Fibroblast of skin of scalp (primary cell): ENCODE measurements at places on chromosomes 3 and 15.

DNA sequence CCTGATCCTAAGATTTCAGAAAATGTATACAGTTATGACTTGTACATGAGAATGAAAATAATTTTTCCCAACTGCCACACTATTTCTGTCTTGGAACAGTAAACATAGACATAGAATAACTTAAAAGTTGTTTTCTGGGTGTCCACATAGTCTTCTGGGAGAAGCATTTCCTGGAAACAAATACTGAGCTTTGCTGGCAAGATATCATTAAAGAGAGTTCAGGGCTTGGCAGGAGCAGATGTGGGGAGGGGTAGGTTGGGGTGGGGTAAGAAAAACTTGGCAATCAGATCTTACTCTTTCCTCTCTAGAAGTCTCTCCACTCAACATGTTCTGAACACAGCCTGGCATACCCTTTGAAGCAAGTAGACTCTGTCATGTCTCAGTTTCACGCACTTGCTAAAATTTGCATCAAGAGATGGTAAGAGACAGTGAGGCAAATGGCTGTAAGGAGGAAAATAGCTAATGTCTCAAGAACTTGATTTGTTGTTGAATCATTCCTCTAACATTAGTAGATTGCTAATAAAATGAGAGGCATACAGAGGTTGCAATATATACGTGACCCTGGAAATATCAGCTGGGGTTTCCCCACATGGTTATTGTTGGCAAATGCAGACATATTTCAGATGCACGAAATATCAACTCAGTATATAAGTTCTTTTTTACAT lies 27.3 kb upstream of the ABI3BP start:
- peak; percentile 87 for DNase-seq

- DNase-seq = peak; percentile 9
Measured at GRCh38 chr15:78129077-78129750, 2.0 kb downstream of the CIB2 start.

GRCh38 chr3:109161487-109162123 lies 25.1 kb downstream of the C3orf85 start:
- no peak for DNase-seq

DNA sequence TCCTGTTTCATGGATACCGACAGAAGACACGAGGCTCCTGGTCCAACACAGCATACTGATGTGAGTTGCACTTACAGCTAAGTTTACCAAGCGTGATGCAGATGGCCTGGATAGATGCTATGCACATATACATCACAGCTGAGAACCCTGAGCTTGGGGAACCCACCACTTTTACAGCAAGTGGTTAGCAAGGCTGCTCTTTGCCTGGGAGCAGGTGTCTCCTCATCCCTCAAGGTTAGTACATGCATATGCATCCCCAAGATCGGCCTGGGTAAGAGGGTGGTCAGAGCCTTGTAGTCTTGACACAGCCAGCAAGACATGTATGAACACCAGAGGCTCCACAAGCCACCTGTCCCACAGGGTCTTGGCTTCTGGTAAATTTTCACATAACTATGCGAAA lies 28.3 kb downstream of the LRRC2 start:
- no peak for DNase-seq

GRCh38 chr15:31178705-31179104 lies 77.2 kb upstream of the TRPM1 start:
- no peak for DNase-seq

- no peak for DNase-seq
Measured at GRCh38 chr3:13420831-13421765, 976 bp upstream of the NUP210 start.

DNA sequence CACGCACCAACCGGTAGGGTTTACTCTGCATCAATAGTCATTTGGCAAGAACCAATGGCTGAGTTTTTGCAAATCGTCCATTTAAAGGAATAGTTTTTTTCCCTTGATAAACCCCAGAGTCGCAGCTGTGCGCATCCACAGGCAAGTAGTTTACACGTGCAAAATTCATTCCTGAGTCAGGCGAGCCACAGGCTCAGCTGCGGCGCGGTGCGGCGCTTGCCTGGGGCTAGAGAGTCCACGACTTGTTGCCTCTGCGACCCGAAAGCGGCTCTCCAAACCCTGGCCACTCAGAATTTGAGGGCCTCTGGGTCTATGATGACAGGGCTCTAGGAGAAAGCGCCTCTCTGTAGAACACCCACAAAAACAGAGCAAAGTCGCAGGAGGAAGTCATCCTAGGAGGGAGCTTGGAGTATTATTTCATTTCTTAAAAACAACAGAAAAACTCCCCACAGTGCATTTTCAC lies 36.7 kb downstream of the ZIC4 start:
- DNase-seq = peak; percentile 55

GRCh38 chr3:72102112-72102616 lies 317.2 kb upstream of the PROK2 start:
- no peak for DNase-seq

- DNase-seq = no peak
Measured at GRCh38 chr3:66403323-66403990, 97.4 kb downstream of the LRIG1 start.

- DNase-seq = no peak
Measured at GRCh38 chr15:77580996-77581682, 51.6 kb downstream of the LINGO1 start.

GRCh38 chr3:17078926-17079465 lies 194.2 kb downstream of the PLCL2 start:
- DNase-seq = no peak

DNA sequence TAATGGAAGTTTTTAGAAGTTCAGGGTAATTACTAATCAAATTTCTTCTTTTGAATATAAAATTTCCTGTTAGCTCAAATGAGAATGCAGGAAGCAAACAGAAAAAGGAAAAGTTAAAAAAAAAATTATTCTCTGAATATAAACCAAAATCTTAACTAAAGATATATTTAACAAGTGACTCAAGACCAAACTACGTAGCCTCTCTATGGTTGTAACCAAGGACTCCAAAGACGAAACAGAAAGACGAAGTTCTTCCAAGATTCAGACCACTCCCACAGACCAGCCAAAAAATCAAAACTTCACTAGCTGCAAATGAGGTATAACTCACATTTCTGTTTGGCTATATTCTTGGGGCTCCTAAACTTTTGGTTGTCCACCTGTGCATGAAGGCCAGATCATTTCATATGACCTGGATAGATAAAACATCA lies 846.5 kb upstream of the ALCAM start:
- no peak for DNase-seq

- peak; percentile 73 for DNase-seq
Measured at GRCh38 chr15:39997031-39997430, 42.0 kb downstream of the SRP14 start.

DNA sequence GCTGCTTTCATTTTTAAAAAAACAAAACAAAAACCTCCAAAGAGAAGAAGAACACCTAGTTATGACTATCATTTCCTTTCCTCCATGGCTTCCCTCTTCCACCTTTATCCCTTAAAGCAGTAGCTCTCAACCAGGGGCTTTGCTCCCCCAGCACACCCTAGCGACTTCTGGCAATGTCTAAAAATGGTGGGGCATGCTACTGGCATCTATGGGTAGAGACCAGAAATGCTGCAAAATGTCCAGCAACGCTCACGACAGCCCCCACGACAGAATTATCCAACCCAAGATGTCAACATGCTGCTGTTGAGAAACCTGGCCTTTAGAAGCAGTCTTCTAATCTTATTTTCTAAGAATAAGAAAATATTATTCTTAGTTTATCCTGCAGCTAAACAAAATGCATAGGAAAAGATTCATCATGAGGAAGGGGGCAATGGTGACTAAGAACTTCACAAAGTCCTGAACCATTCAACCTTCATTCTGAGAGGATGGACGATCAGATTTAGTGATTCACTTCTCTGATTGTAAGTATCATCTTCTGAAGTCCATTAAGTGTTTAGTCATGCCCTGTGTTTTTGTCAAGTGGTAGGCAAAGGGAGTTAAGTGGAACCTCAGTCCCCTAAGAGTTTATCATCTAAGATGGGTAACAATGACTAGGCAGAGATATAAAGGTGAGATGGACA lies 81.7 kb downstream of the CCNL1 start:
- no peak for DNase-seq

DNA sequence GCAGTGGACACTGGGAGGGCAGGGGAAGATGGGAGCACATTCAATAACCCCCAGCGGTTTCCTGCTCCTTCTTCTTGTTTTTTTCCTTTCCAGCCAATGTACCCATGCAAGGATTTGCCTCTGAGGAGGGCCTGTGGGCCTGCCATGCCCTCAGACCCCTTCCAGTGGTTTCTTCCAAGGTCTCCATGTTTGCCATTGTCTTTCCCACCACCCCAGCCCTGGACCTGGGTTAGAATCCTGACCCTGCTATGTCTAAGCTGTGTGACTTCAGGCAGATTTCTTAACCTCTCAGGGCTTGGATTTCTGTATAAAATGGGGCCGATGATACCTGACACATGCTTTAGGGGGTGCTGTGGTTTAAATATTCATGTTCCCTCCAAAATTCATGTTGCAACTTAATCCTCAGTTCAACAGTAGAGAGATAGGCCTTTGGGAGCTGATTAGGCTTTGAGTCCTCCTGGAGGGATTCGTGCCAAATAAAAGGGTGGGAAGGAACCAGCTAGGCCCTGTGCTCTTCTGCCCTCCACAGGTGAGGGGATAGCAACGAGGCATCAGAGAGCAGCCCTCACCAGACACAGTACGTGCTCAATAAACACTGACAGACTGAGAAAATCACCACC lies 46.3 kb upstream of the FLNB start:
- peak; percentile 61 for DNase-seq

DNA sequence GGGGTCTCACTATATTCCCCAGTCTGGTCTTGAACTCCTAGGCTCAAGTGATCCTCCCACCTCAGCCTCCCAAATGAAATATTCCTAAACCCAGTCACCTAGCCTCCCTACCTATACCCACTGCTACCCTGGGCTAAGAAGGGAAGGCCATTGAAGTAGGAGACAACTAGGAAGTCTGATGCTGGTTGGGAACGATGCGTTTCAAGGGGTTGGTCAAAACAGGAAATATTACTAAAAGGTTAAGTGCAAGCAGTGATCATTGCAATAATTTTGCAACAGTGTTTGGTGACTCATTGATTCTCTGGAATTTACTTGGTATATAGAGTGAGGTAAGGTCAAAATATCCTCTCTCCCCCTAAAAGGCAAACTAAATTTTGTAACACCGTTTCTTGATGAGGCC lies 4.6 kb upstream of the UQCRC1 start:
- peak; percentile 70 for DNase-seq

- DNase-seq = no peak
Measured at GRCh38 chr3:176916777-176917176, 280.5 kb downstream of the TBL1XR1 start.
